ENCODE measurements at places on chromosomes 16 and 17.

DNA sequence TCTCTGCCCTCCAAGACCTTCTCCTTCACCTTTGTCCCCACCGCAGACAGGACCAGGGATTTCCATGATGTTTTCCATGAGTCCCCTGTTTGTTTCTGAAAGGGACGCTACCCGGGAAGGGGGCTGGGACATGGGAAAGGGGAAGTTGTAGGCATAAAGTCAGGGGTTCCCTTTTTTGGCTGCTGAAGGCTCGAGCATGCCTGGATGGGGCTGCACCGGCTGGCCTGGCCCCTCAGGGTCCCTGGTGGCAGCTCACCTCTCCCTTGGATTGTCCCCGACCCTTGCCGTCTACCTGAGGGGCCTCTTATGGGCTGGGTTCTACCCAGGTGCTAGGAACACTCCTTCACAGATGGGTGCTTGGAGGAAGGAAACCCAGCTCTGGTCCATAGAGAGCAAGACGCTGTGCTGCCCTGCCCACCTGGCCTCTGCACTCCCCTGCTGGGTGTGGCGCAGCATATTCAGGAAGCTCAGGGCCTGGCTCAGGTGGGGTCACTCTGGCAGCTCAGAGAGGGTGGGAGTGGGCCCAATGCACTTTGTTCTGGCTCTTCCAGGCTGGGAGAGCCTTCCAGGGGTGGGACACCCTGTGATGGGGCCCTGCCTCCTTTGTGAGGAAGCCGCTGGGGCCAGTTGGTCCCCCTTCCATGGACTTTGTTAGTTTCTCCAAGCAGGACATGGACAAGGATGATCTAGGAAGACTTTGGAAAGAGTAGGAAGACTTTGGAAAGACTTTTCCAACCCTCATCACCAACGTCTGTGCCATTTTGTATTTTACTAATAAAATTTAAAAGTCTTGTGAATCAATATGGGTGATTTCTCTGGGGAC, 12.2 kb downstream of the CX3CL1 start:
- no peak for DNase-seq

- DNase-seq, result no peak
Measured at GRCh38 chr17:49514071-49514721, 19.1 kb downstream of the NGFR start.

DNA sequence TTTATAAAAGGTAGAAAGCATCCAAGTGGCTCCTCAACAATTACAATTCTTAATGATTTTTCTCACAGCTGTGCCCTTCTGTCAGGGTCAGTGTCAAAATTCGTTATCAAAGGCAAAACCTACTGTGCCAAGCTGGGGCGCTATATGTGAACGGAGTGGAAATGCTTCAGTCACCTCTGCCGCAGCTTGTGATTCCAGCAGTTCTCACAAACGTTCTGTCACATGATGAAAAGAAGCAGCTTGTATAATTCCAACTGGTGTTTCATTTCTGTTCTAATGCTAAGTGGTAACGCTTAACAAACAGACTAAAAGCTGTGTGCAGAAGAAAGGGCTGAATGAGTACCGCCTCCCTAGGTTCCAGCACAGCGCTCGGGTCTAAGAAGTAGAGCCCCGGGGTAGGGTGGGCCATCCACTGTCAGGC, 14.2 kb downstream of the PLD6 start:
- DNase-seq, result no peak

GRCh38 chr17:34997355-34997862, 17.1 kb downstream of the LIG3 start:
- no peak for DNase-seq

DNA sequence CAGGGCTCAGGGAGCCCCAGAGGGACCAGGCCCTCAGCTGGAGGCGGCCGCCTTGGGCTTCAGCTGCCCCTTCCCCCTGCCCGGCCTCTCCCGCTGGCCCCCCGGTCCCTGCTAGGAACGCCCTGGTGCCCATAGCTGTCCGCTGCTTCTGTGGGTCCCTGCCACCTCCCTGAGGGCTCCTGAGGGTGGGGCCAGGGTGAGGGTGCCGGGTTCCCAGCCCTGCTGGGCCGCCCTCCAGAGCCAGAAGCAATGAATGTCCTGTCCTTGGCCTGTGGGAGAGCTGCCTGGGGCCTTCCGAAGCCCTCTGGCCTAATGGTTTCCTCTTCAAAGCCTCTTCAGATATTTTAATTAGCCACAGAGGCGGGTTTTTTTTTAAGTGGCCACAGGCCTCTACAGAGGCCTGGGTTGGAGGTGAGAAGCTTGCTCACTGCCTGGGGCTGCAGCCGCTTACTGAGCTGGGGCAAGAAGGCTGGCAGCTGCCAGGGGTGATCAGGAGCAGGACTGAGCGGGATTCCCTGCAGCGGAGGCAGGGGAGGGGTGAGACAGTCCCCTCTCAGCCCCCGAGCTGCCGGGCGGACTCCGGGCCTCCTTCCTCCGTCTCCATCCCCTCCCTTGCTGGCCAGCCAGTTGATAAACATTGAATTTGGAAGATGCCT, 9.9 kb downstream of the CENPX start:
- DNase-seq, result no peak

GRCh38 chr16:74034200-74034599, 262.4 kb upstream of the PSMD7 start:
- DNase-seq, result no peak

- no peak for DNase-seq
Measured at GRCh38 chr16:76676356-76676755, 399.2 kb downstream of the CNTNAP4 start.

GRCh38 chr17:30571921-30572320, 94.7 kb downstream of the GOSR1 start:
- DNase-seq, result no peak

DNA sequence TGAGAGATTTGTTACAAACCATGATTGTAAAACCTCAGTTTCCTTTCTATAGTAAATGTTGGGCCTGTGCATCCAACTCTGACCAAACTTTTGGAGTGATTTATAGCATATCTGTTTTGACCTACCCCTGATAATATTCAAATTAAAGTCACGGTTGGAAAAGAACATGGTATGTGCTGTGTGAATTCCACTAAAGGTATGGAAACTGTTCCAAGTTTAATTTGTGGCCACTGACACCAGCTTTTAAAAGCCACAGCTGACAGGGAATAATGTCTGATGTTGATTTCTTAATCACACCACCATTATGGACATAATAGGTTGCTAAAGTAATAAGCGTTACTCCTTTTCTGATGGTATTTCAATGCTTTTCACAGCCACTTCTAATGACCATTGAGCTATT, 1215.9 kb downstream of the CDH8 start:
- DNase-seq, result no peak

- no peak for DNase-seq
Measured at GRCh38 chr17:27449541-27449940, 6.7 kb upstream of the KSR1 start.

DNA sequence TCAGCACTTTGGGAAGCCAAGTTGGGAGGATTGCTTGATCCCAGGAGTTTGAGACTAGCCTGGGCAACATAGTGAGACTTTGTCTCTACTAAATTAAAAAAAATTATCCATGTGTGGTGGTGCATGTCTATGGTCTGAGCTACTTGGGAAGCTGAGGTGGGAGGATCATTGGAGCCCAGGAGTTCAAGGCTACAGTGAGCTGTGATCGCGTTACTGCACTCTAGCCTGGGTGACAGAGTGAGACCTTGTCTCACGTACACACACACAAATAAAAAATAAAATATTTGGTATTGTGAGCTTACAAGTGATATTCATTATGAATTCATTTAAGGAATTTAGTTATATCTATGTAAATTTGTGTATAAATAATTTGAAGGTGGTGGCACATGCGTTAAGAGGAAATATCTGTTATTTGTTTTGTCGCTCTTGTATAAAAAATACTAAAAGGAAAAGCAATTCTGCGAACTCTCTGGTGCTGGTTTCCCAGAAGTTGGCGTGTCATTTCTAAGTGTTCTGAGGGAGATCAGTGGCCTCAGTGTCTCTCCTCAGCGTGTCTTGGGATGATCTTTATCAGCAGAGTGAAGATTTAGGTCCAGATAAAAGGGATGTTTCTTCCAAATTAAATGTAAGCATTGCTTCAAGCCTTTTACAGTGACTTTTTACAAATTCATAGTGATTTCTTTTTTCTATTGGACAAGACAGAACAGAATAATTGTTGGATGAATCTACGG, 187.6 kb downstream of the FTO start:
- DNase-seq, result no peak

- no peak for DNase-seq
Measured at GRCh38 chr17:79954281-79955166, 81.1 kb downstream of the TBC1D16 start.

GRCh38 chr17:20289984-20290383, 177.4 kb downstream of the LGALS9B start:
- no peak for DNase-seq

- no peak for DNase-seq
Measured at GRCh38 chr17:41522301-41523224, 3.9 kb upstream of the KRT15 start.

DNA sequence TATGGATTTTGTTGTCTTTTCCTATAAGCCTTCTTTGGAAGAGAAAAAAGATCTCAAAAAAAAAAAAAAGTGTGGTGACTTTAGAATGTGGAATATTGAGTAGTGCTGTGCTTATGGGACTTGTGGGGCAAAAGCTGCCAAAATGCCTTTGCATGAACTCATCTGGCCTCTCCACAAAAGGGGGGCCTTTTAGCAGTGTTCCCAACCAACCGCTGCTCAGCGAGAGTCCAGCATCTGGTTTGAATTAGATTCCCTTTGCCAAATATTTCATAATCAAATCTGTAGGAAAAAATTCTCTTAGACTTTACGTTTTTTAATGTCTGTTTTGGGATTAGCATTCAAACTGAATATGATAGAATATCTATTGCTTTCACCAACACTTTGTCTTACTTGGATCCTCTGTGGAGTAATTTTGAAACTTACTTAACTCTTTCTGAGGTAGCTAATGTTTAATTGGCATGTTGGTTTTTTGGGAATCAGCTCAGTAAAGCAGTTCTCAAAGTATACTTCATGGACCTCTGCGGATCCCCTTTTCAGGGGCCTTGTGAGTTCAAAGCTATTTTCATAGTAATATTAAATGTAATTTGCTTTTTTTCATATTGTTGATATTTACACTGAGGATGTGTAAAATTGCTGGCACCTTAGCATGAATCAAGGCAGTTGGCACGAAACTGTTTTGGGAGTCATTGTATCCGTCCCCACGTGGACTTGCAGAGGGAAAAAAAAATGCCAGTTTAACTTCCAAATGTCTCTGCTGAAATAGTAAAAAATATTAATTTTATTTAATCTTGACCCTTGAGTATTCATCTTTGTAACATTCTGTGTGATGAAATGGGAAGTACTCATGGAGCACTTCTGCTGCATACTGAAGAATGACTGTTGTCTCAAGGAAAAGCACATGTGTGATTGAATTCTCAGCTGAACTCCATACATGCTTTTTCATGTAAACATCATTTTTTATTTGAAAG, 34.7 kb upstream of the VPS4A start:
- DNase-seq, result no peak

- no peak for DNase-seq
Measured at GRCh38 chr17:68497885-68498319, 14.3 kb upstream of the PRKAR1A start.

GRCh38 chr17:13005530-13005929, 12.3 kb downstream of the ELAC2 start:
- DNase-seq, result no peak

DNA sequence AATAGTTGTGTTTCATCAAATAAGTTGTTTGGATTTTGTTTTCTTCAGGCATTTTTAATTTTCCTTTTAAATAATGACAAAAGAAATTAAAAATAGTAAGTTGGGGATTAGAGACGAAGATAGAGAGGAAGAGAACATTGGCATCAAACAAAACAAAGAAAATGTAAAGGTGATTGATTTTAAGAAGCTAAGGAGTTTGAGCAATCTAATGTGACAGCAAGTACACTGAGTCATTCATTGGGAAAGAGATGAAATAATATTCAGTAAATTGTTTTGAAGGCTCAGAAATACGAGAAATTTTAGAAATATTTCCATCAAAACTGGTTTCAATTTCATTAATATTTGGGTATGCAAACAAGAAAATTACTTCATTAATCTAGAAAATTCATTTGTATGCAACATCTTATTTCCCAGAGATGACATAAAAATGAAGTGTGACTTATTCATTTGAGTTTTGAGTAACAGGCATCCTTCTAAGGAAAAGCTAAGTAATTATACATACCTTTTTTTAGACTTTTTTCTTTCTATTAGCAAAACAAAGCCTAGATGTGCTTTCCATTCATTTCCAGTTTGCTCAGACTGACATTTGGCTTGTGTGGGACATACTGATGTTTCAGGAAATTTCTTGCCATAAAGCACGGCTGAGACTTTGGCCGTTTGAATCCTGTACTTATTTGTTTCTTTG, 66.7 kb downstream of the COX10 start:
- DNase-seq, result no peak

DNA sequence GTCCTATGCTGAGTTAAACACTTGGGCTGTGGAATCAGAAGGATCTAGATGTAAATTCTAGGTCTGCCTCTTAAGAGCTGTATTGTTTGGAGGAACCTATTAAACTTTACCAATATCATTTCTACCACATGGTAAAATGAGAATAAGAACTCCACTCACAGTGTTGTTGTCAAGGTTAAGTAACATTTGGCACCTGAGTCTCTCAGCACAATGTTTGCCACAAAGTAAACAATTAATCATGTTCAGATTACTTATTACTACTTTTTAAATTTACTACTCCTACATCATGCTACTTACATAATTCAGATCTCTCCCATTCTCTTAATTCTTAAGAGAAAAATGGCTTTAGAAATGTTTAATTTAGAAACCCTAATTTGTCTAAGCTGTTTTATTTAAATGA, 305.9 kb downstream of the CA10 start:
- no peak for DNase-seq

DNA sequence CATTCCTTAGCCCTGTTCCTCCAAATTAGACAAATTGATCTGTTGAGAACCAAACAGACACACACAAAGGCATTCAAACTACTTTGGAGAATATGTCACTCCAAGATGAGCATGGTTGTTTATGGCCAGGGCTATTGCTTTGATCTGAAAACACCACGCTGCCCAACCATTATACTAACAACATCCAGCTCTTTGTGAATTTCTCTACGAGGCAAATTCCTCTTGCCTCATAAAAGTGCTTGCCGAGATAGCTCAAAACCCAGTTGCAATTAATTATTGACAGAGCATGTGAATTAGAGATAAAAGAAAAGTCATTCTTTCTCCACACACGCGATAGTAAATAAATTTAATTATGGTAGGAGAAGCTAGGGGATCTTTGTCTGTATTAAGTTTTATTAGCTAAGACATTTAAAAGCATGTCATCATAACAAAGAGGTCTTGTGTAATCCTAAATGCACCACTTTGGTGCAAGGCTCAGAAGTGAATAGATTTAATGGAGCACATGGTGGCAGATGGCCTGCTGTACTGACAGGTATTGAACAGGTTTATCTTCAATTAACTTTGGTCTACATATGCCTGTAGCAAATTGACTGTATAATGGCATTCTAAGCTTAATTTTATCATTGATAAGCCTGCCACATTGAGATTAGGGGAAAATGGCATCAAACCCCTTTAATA, 441.8 kb downstream of the HS3ST4 start:
- DNase-seq, result no peak

DNA sequence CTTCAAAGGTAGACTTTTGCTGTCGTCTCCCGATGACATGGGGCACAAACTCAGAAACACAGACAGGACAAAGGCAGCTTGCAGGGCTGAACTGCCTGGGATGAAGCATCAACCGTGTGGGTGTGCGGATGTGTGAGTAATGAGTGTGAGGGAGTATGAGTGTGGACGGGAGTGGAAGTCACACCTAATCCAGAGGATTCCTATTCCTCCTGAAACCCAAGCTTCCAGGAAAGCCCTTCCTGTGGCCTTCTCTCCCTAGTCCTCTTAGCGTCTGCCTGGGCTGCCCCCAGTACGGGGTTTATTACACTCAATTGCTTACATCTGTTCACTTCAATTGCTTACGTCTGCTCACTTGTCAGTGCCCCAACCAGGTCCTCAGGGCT, 2.3 kb upstream of the IL4R start:
- DNase-seq, result no peak

- no peak for DNase-seq
Measured at GRCh38 chr17:43601280-43602039, 55.3 kb upstream of the ETV4 start.
